Stimulated activated CD4-positive, alpha-beta T cell treated with anti-CD3 and anti-CD28 coated beads, TNF-alpha, amount 100 ng/mL, for 4 hours (primary cell): ENCODE measurements at places on chromosomes 3 and 15.
A peak's percentile ranks its signal among the peaks of the same experiment; 100 is the strongest.

DNA sequence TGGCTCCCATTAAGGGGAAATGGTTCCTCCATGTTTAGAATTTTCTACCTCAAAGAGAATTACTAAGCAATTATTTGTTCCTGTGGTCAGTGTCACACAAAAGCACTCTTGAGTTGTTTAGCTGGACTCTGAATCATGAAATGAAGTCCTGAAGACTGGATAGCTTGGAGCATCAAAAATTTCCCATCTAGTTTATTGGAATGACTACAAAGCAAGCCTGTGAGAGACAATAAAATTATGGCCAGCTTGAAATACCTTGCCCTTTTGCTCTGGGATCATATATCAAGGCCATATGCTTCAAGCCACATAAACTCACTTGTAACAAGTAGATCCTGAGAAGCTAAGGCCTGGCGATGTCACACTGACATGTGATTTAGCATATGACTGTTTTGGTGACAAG, 292.3 kb downstream of the TIGIT start:
- DNase-seq, result no peak

DNA sequence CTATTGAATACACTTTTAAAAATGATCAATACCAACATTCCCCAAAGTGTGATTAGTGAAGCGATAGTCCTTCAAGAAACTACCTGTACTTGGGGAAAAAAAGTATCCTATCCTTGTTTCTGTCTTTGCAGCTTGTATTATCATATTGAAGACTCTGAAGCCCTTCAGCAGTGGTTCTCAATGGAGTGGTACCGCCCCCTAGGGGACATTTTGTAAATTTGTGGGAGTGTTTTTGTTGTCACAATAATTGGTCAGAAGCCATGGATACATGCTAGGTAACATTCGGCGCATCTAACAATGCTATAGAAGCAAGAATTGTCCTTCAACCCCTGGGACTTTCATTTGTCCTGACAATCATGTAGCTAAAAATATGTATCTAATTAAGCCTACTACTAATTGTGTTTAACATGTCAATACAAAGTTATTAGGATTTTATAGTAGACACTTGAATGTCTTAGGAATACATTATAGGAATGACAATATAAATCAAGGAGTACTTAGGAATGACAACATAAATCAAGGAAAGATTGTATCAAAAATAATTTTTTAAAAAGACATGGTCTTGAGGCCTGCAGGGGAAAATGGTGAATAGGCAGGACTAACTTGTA, 53.7 kb downstream of the NMD3 start:
- DNase-seq, result peak; percentile 13

DNA sequence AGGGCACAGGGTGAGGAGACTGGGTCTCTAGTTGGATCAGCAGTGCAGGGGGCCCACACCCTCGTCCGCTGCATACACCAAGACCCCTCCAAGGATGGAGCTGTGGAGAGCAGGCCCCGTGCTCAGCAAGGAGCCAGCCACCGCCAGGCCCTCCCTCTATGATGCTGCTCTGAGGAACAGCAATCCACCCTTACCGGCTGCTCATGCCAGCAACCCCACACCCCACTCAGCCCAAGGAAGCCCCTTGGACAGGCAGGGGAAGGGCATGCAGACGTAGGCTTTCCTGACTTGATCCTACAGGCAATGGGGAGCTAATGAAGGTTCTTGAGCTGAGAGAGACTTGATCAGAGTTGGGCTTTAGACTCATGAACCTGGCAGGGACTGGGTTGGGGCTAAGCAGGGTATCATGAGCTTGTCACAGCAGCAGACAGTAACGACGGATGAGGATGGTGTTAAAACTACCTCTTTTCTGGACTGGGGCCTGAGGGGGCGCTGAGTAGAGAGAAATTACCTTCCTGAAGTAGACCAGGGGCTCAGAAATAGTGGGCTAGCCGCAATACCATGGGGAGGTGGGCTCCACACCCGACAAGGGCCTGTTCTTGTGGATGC, 50.5 kb upstream of the FGD5 start:
- no peak for DNase-seq

- no peak for DNase-seq
Observed at GRCh38 chr15:76010613-76011012, 1.6 kb downstream of the NRG4 start.

DNA sequence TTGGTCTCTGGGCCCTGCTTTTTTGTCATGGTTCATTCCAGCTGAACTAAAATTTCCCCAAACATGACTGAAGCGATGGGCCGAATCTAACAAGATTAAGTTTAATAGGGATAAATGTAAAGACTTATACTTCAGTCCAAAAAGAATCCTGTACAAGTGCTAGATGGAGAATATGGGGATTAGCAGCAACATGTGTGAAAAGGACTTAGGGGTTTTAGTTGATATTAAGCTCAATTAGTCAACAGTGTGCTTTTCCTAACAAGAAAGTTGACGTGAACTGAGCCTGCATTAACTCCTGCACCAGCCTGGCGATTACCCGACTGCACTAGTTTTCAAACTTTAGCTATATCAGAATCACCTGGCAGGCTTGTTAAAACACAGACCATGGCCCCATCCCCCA, 61.0 kb upstream of the BBX start:
- DNase-seq, result no peak

GRCh38 chr3:113485161-113485609, 29.8 kb downstream of the SPICE1 start:
- DNase-seq, result no peak
